Uterus (tissue), 4 donors: ENCODE measurements at places on chromosomes 1 and 21. TPM values are rescaled to one million over a fixed set of nuclear protein-coding genes. Genes with fewer than 3 reads are reported as not detected.

Gene NBL1
- 54.1 TPM for total RNA-seq

Gene C1orf50
- 0.26 TPM for total RNA-seq

Gene CLIC4
- 294 TPM for total RNA-seq

Gene IL22RA1
- total RNA-seq = not detected

Gene B3GALT5
- 0.29 TPM for total RNA-seq

Gene SFPQ
- 310 TPM for total RNA-seq

Gene UBL4B
- not detected for total RNA-seq

GRCh38 chr1:84936116-84936810 lies 43.3 kb upstream of the LPAR3 start:
- H3K4me1 ChIP-seq = no peaks in the 10 kb centered on the region
- no peak for DNase-seq
- H3K27me3 ChIP-seq = peaks cover 11% of the 10 kb centered on the region

- peaks cover 9% of the 10 kb centered on the region for H3K4me1 ChIP-seq
- H3K36me3 ChIP-seq = no peaks in the 10 kb centered on the region
- H3K27ac ChIP-seq = peak overlapping the region; percentile 100
- H3K27me3 ChIP-seq = no peaks in the 10 kb centered on the region
- no peak for DNase-seq
- H3K4me3 ChIP-seq = peak overlapping the region; percentile 86
Observed at GRCh38 chr1:205632669-205633169, 908 bp upstream of the ELK4 start.

DNA sequence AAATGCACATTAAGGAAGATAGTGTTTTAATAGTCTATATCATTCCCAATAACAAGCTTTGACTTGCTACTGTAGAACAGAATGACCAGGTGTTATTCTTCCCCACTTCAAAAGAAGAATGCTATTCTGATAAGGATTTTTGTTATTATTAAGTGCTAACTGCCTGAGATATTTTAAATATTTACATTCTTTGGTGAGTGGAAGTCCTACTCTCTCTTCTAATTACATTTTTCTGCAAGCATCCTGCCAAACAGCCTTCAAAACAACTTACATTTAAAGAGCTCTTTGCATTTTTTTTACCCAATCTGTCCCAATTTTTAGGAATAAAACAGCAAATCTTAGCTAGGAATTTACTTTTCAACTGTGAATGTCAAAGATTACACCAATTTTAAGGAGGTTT lies 23.5 kb upstream of the SYDE2 start:
- DNase-seq = no peak
- no peaks in the 10 kb centered on the region for H3K27me3 ChIP-seq
- H3K27ac ChIP-seq = no peak overlapping the region
- H3K36me3 ChIP-seq = no peaks in the 10 kb centered on the region
- no peak overlapping the region for H3K4me3 ChIP-seq
- peaks cover 5% of the 10 kb centered on the region for H3K4me1 ChIP-seq

GRCh38 chr1:151067185-151067584 lies 3.4 kb upstream of the GABPB2 start:
- no peaks in the 10 kb centered on the region for H3K4me1 ChIP-seq
- no peak overlapping the region for H3K27ac ChIP-seq
- H3K4me3 ChIP-seq = no peak overlapping the region
- H3K27me3 ChIP-seq = no peaks in the 10 kb centered on the region
- DNase-seq = peak; percentile 5

DNA sequence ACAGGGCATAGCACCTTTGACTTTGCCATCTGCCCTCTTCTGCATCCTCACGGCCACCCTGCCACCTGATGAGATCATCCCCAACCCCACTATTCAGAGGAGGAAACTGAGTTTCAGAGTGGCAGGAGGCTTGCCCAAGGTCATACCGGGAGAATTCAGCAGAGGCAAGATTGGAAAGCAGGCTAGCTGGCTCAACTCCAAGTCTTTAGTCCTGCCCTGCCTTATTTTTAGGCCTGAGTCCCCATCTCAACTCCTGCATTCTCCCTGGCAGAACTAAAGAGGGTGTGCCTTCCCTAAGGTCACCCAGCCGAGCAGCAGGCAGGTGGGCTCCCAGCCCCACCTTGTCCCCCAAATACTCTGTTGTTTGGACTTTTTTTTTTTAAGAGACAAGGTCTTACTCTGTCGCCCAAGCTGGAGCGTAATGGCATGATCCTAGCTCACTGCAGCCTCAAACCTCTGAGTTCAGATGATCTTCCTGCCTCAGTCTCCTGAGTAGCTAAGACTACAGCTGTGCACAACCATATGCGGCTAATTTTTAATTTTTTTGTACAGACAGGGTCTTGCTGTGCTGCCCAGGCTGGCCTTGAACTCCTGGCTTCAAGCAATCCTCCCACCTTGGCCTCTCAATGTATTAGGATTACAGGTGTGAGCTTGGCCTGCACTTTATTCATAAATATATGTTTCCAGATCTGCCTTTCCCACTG lies 13.8 kb upstream of the FGR start:
- no peak for DNase-seq
- no peak overlapping the region for H3K27ac ChIP-seq
- no peaks in the 10 kb centered on the region for H3K4me1 ChIP-seq
- no peaks in the 10 kb centered on the region for H3K27me3 ChIP-seq
- no peaks in the 10 kb centered on the region for H3K36me3 ChIP-seq

GRCh38 chr1:112713466-112714312 lies 1.4 kb downstream of the PPM1J start:
- no peaks in the 10 kb centered on the region for H3K27me3 ChIP-seq
- no peaks in the 10 kb centered on the region for H3K4me1 ChIP-seq
- DNase-seq = no peak
- peak overlapping the region; percentile 39 for H3K4me3 ChIP-seq

- no peaks in the 10 kb centered on the region for H3K4me1 ChIP-seq
- H3K27me3 ChIP-seq = no peaks in the 10 kb centered on the region
- no peaks in the 10 kb centered on the region for H3K36me3 ChIP-seq
- no peak overlapping the region for H3K27ac ChIP-seq
Observed at GRCh38 chr21:42433946-42434551, 30.3 kb downstream of the UBASH3A start.

- H3K4me1 ChIP-seq = no peaks in the 10 kb centered on the region
- H3K27me3 ChIP-seq = no peaks in the 10 kb centered on the region
Observed at GRCh38 chr21:25360593-25360992, 246.7 kb downstream of the MRPL39 start.

GRCh38 chr1:17217607-17218006 lies 12.7 kb downstream of the PADI1 start:
- H3K4me1 ChIP-seq = no peaks in the 10 kb centered on the region
- H3K27me3 ChIP-seq = no peaks in the 10 kb centered on the region
- no peak for DNase-seq
- H3K36me3 ChIP-seq = no peaks in the 10 kb centered on the region
- no peak overlapping the region for H3K4me3 ChIP-seq

DNA sequence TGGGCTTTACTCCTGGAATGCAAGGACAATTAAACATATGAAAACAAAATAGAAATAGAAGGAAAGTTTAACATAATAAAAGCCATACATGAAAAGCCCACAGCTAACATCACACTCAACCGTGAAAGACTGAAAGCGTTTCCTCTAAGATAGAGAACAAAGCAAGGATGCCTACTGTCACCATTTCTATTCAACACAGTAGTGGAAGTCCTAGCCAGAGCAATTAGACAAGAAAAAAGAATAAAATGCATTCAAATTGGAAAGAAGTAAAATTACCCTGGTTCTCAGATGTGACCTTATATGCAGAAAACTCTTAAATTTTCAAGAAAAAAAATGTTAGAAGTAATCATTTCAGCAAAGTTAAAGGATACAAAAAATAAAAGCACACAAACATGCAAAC lies 34.0 kb downstream of the ZNF644 start:
- no peaks in the 10 kb centered on the region for H3K4me1 ChIP-seq
- H3K36me3 ChIP-seq = no peaks in the 10 kb centered on the region
- H3K27me3 ChIP-seq = no peaks in the 10 kb centered on the region
- H3K4me3 ChIP-seq = no peak overlapping the region
- no peak for DNase-seq

- no peak overlapping the region for H3K27ac ChIP-seq
- no peaks in the 10 kb centered on the region for H3K36me3 ChIP-seq
- no peaks in the 10 kb centered on the region for H3K4me1 ChIP-seq
- DNase-seq = no peak
- no peaks in the 10 kb centered on the region for H3K27me3 ChIP-seq
- H3K4me3 ChIP-seq = no peak overlapping the region
Observed at GRCh38 chr1:192232817-192233417, 74.7 kb downstream of the RGS18 start.

DNA sequence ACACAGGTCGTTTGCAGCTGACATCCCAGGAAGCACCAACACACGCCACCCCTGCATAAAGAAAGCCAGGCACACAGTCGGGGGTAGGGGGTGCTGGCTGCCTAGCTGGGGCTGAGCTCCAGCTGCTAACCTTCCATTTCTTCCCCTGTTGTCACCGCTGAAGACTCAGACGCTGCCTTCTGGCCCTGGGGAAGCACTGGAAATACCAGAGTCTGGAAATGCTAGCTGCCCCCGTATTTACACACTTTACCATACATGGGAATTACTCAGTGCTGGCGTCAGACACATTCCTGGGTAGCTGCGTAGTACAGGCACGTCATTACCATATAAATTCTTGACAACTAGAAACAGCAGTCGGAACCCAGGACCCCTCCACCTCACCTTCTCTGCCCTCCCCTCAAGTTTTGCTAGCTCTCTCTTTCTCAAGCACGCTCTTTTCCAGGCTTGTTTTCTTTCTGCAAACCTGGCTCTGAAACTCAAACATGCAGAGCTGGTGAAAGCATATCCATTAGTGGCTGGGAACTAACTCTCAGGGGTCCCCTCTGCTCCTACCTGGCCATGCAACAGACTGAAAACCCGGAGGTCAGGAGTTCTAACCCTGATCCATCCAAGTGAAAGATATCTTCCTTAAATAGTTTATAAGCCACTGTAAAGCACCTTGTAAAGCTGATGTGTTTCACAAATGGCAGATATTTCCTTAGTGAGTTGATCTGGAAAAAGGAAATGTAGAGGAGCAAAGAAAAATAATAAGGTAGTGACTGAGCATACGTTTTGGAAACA lies 3.3 kb downstream of the CSRP1 start:
- DNase-seq = peak; percentile 95
- H3K27ac ChIP-seq = peak overlapping the region; percentile 99
- peaks cover 17% of the 10 kb centered on the region for H3K4me1 ChIP-seq
- no peaks in the 10 kb centered on the region for H3K36me3 ChIP-seq

DNA sequence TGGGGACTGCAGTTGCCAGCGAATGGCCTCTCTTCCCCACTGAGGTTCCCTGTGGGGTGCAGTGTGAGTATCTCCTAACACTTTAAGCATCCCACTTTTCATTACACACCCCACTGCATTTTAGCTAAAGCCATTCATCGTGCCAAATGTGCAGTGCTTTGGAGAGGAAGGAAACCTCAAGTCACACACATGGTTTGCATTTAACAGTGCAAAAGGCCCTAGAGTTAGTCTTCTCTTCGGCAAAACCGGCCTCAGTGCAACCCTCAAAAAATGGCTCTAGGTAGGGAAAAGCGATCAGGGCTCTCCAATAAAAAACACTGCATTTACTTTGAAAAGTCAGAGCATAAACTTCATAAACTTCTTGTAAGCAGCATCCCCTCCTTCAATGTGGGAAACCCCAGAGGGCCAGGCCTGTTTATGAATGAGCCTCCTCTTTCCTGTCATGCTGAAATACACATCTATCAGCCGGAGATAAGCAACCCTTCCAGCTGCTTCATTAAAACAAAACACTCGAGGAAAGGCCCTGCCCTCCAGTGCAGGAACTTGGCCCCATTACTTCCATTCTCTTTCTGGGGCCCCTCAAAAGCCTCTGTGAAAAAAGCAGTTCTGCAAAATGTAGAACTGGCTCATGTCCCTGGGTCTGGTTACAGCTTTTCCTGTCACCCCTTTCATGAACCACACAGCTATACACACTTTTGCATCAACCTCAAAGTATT lies 184.0 kb downstream of the CDC7 start:
- H3K36me3 ChIP-seq = no peaks in the 10 kb centered on the region
- H3K4me3 ChIP-seq = no peak overlapping the region
- DNase-seq = no peak
- no peaks in the 10 kb centered on the region for H3K4me1 ChIP-seq

DNA sequence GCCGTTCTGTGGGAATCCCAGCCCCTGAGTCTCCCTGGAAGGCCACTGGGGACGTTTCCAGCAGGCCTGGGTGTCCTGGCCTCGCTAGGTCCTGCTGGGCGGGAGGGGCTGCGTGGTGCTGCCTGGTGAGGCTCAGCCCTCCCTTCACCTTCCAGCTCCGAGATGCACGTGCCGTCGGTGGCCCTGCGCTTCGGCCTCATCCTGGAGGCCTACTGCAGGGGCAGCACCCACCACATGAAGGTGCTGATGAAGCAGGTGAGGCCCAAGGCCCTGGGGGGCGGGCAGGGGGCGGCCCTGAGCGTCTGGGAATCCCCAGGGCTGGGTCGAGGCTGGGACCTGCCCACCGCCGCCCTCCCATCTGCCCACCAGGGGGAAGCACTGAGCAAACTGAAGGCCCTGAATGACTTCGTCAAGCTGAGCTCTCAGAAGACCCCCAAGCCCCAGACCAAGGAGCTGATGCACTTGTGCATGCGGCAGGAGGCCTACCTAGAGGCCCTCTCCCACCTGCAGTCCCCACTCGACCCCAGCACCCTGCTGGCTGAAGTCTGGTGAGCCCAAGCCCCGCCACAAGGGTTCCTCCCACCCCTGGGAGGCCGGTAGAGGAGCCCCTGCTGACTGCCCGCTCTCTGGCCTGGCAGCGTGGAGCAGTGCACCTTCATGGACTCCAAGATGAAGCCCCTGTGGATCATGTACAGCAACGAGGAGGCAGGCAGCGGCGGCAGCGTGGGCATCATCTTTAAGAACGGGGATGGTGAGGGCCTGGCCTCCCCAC lies 70.3 kb downstream of the PIK3CD start:
- no peaks in the 10 kb centered on the region for H3K36me3 ChIP-seq
- no peak overlapping the region for H3K4me3 ChIP-seq

DNA sequence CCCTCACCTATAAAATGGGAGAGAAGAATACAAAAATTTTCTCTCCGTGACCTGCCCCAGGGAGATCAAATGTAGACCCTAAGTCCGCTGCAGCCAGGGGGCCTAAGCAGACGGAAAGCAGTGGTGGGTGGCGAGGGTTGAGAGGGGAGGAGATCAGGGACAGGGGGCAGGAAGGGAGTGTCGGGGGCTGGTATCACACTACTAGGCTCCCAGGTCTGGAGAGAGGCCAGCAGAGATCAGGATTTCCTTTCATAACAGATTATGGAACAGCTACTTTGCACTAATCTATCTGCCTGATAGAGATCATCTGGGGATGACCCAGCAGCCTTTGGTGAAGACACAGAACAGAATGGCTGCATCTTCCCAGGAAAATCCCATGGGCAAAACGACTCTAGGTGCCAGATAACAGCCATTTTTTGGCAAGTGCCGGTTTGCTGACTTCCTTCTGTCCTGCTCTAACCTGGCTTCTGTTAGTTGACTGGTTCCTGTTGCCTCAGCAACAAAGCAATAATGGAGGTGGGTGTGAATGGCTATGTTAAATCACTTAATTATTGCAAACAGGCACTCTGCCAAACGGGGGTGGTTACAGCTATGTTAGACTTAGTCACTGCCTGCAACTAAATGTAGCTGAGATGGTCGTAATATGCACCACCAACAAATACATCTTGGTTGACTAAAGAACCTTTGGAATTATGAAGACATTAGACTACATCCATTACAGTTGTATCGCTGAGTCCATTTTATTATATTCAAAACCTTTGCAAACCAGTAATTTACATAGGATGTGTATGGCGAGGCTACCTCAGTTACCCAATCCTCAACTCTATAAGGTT lies 30.0 kb upstream of the EPS8L3 start:
- no peak overlapping the region for H3K4me3 ChIP-seq
- peak; percentile 61 for DNase-seq
- no peaks in the 10 kb centered on the region for H3K36me3 ChIP-seq
- no peaks in the 10 kb centered on the region for H3K27me3 ChIP-seq
- H3K4me1 ChIP-seq = peaks cover 18% of the 10 kb centered on the region
